ENCODE measurements at places on chromosomes 2 and 18.

DNA sequence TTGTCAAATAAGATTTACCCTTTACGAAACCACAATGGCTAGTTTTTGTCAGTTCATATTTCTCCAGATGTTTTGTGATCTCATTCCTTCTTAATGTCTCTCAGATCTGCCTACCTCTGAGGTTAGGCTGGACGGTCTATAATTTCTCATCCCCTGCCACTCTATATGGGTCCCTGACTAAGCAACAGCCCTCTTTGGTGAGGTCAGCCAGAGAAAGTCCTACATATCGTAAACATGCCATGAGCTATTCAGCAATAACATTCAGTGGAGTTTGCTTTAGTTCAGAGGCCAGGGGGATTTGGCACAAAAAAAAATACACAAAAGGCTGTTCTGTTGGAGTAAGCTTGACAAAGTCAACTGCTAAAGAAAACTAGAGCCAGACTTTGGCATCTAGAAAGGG is 192.1 kb upstream of the NCKAP5 start:
- DNase-seq, result no peak

- peak; percentile 13 for DNase-seq
Observed at GRCh38 chr2:227881866-227882517, 10.6 kb downstream of the DAW1 start.

DNA sequence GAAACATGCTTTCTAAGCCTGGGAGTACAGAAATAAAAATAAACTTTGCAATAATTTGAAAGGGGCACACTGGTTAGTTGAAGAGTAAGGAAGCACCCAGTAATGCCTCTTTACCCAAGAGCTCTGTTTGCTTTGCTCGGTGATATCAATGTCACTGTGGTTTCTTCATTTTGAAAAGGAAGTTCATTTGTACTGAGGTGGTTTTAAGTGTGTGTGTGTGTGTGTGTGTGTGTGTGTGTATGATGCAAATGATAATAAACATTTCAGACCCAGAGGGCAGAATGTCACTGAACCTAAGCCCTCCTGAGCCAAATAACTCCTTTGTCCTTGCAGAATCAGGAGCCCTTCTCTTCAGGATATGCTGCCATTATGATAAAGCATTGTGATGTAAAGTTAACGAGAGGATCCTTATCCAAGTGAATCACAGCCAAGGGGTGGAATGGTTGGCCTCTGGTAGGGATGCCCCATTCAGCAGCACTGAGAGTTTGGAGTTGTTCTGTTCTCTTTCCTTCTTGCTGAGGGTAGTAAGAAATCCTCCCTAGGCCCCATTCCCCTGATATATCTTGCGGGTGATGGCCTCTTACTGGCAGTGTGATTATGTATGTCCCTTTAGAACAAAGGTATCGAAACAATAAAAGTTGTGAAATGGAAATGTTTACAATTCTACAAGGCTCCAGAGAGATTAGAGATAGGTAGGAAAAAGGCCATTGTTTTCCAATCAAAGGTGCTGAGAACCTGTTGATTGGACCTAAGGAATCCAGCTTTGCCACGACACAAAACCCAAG is 7.6 kb downstream of the ITGA6 start:
- no peak for DNase-seq

DNA sequence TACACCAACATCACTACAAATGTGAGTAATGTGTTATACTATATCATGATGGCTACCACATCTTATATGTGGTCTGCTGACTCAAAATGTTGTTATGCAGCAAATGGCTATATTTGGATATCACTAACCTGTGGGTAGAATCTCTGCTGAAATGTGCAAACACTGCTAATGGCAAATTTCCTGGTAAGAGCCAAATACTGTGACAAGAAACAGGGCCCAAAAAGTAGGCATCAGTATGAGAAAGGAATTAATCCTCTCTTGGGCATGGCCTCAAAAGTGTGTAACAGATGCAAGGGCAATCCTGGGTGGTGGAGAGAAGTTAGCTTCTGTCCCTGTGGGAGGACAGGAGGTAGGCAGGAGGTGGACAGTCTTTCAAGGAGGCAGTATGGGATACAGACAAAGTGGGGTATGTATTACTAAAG is 13.3 kb downstream of the ATF2 start:
- no peak for DNase-seq

DNA sequence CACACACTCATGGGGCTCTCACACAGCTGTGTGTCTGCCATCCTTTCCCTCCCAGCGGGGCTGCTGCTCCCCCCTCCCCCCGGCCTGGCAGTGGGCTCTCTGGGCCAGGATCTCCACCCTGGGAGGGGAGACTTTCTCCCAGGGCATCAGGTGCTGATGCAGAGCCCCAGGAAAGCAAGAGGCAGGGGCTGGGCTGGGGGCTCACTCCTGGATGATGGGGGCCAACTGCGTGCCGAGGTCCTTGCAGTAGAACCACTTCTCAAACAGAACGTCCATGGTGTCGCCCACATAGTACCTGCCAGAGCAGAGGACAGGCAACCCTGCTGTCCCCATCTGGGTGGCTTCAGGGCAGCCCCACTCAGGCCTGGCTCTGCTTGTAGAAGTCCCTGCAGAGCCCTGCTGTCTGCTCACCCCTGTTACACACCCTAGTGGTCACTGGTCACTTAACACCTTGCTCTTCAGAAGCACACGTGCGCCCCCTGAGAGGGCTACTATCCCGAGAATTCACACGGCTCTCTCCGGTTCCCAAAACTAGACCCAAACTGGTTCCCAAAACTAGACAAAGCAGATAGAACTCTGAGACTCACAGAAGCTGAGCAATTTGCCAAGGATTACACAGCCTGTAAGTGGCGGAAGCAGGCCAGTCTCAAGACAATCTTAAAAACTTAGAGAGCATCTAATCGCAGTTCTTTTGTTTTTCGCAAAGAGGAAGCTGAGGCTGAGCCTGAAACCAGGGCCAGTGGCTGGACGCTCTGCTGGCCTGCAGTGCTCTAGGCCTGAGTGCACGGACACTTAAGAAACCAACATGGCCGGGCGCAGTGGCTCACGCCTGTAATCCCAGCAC is 6.6 kb upstream of the OXER1 start:
- peak; percentile 69 for DNase-seq

DNA sequence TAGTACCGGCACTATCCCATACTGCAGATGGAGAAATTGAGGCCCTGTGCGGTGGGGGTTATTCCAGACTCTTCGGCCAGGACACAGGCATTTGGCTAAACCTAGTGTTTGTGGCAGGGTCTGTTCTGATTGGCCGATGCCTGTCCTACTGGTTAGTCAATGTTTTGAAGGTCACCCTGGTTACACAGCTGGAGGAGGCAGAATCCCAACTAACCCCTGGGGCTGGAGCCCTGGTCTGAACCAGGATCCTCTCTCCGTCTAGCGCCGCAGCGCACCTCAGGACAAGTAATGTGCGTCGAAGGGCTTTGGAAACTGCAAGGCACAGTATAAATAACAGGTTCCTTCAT is 19.4 kb downstream of the TEX44 start:
- no peak for DNase-seq

DNA sequence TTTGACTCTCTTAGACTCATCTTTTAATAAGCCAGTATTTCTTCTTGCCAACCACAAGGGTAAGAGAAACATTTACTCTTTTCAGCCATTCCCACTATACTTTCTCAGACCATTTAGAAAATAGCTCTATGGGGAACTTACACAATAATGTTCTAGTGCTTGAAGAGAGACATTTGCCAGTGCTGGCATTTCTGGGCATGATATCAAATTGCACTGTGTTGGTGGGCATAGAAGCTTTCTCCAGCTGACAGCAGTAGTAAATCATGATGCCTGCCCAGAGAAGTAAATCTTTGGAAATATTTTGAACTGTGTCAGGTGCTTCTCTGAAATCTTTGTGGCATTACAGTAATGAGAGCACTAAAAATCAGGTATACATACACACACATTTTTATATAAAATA is 346.6 kb downstream of the CBLN2 start:
- no peak for DNase-seq

DNA sequence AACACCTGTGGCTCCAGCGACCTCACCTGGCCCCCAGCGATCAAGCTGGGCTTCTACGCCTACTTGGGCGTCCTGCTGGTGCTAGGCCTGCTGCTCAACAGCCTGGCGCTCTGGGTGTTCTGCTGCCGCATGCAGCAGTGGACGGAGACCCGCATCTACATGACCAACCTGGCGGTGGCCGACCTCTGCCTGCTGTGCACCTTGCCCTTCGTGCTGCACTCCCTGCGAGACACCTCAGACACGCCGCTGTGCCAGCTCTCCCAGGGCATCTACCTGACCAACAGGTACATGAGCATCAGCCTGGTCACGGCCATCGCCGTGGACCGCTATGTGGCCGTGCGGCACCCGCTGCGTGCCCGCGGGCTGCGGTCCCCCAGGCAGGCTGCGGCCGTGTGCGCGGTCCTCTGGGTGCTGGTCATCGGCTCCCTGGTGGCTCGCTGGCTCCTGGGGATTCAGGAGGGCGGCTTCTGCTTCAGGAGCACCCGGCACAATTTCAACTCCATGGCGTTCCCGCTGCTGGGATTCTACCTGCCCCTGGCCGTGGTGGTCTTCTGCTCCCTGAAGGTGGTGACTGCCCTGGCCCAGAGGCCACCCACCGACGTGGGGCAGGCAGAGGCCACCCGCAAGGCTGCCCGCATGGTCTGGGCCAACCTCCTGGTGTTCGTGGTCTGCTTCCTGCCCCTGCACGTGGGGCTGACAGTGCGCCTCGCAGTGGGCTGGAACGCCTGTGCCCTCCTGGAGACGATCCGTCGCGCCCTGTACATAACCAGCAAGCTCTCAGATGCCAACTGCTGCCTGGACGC is 4.9 kb downstream of the GPR35 start:
- DNase-seq, result no peak

- DNase-seq, result no peak
Observed at GRCh38 chr18:79447703-79448367, 52.1 kb downstream of the NFATC1 start.

- DNase-seq, result peak; percentile 41
Observed at GRCh38 chr18:2847317-2848246, 776 bp downstream of the EMILIN2 start.

GRCh38 chr2:189486237-189486770 is 45.0 kb downstream of the WDR75 start:
- DNase-seq, result no peak

- DNase-seq, result peak; percentile 90
Observed at GRCh38 chr18:26090130-26091046, at the start of gene SS18. TSS of gene SS18 (minus strand) at chr18:26090613. CDS start at chr18:26090569, 44 bp downstream.

GRCh38 chr2:205778356-205778755 is 96.1 kb downstream of the NRP2 start:
- DNase-seq, result no peak

GRCh38 chr2:190482451-190482850 is 52.1 kb downstream of the NEMP2 start:
- DNase-seq, result no peak

- no peak for DNase-seq
Observed at GRCh38 chr2:169464466-169464865, 14.8 kb upstream of the BBS5 start.

DNA sequence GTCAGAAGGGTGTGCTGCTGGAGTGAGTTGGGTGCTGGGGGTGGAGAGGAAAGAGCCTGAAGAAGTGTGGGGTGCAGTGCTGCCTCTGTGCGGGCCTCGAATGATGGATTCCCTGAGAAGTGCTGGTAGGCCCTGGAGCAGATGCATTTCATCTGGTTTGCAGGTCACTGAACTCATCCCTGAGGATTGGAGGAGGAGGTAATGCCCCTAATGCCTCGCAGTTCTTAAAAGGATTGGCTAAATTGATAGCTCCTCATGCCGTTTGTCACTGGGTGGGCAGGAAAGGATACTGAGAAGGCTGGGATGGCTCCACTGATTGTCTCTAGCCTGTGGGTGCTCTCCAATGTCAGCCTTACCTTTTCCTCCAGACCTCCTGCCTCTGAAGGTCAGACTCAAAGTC is 74.1 kb downstream of the CTIF start:
- no peak for DNase-seq
